ENCODE measurements at places on chromosomes 6 and 20. TPM values are rescaled to one million over a fixed set of nuclear protein-coding genes. Genes with fewer than 3 reads are reported as not detected.
A peak's percentile ranks its signal among the peaks of the same experiment; 100 is the strongest.

The TP53INP2 gene
- total RNA-seq: 7.1 TPM

DNA sequence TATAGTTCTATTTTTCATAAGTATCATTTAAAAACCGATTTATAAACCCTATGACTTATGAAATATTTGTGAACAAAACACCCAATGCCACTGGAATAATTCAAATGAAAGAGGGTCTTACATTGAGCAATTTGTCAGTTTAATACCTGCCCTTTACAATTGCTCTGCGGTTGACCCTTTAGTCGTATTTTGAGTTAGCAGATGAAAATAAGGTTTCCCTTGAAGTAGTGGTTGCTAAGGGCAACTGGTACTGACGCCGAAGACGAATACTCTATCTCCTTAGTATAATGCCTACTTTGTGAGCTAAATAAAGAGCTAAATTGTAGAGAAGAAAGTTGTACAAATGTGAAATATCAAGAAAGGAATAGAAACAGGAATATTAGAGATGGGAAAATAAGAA, 69.4 kb downstream of the KCNQ5 start:
- DNase-seq: no peak

The SLC4A11 gene
- 22.7 TPM for total RNA-seq

GRCh38 chr6:30782425-30783014, 38.2 kb upstream of the IER3 start:
- DNase-seq: peak; percentile 75

- DNase-seq: no peak
Observed at GRCh38 chr6:90458353-90459224, 128.3 kb downstream of the MAP3K7 start.

- no peak for DNase-seq
Observed at GRCh38 chr6:139863346-139863745, 488.9 kb upstream of the CITED2 start.

- DNase-seq: no peak
Observed at GRCh38 chr6:113359155-113360140, 497.7 kb upstream of the MARCKS start.

DNA sequence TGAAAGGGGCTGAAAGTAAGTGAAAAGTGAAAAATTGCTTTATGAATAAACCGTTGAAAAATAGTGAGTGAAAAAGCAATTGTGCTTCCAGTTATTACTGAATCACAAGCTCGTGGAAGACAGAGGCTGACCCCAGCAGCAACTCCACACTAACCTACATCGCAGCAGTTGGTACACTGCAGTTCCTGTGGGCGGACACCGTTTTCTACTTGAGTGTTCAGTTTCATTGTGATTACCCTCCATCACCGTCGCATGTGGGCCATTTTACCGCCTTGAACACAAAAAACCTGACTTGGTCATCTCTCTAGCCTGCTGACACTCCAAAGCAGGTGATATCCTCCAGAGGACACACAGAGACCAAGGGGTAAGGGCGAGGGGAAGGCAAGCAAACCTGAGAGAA, 28.4 kb downstream of the PRDM1 start:
- DNase-seq: no peak

The TMEM244 gene
- total RNA-seq: not detected

GRCh38 chr6:40550202-40551101, 36.7 kb downstream of the LRFN2 start:
- peak; percentile 44 for DNase-seq

GRCh38 chr6:22248513-22249308, 48.1 kb downstream of the PRL start:
- DNase-seq: no peak

- DNase-seq: no peak
Observed at GRCh38 chr6:43947860-43948259, 177.8 kb downstream of the VEGFA start.

The ARMH2 gene
- not detected for total RNA-seq

DNA sequence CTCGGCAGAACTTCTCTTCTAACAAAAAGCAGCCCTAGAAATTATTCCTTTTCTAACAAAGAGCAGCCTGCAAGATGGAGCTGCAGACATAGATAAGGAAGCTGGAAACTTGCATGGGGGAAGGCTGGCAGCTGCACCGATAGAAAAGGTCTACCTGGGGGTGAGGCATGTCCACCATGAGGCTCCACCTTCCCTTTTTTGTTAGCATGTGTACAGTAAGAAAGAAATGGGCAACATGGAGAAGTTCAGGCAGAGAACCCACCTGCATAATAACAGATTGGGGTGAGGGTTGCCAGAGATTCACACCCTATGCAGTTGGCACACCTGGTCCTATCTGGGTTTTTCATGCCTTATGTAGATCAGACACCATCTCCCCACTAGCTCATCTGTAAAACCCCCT, 25.4 kb downstream of the ZNF311 start:
- DNase-seq: no peak

The TFAP2A gene
- 24.3 TPM for total RNA-seq

All from HCT116 (cell line).